ENCODE measurements at places on chromosomes 16 and 17.

DNA sequence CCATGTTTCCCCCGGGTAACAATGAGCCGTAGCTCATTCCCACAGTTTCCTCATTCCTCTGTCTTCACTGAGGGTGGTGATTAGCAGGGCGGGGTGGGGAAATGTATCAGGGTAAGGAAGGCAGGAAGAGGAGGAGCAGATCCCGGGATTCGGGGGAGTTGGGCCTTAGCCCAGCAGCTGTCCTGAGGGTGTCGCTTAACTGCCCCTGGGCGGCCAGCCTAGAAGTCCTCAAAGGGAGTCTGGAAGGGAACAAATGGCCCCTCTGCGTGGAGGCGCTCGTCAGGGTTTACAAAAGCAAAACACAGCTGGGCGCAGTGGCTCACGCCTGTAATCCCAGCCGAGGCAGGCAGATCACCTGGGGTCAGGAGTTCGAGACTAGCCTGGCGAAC, 14.3 kb downstream of the MLYCD start:
- no peak for DNase-seq

- DNase-seq = no peak
Measured at GRCh38 chr17:1449412-1449967, 6.5 kb downstream of the CRK start.

GRCh38 chr16:68528686-68529379, 10.3 kb upstream of the ZFP90 start:
- peak; percentile 77 for DNase-seq

DNA sequence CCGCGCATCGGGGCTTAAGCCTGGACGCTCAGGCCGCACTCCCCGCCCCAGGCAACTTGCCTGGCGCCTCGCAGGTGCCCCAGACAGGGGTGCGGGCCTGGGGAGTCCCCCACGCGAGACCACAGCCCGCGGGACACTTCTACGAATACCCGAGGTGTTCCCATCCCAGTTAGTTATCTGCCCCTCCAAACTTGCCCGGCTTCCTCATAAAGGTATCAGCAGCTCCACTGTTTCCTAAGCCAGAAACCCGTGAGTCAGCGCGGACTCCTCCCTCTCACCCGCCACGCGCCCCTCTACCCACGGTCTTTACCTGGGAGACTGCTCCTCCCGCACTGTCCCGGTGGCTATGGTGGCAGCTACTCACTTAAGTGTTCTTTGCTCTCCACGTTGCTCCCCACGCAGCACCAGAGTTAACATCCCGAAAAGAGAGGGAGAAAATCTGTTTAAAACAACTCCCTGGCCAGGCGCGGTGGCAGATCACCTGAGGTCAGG, 1.0 kb upstream of the CREBBP start:
- no peak for DNase-seq

DNA sequence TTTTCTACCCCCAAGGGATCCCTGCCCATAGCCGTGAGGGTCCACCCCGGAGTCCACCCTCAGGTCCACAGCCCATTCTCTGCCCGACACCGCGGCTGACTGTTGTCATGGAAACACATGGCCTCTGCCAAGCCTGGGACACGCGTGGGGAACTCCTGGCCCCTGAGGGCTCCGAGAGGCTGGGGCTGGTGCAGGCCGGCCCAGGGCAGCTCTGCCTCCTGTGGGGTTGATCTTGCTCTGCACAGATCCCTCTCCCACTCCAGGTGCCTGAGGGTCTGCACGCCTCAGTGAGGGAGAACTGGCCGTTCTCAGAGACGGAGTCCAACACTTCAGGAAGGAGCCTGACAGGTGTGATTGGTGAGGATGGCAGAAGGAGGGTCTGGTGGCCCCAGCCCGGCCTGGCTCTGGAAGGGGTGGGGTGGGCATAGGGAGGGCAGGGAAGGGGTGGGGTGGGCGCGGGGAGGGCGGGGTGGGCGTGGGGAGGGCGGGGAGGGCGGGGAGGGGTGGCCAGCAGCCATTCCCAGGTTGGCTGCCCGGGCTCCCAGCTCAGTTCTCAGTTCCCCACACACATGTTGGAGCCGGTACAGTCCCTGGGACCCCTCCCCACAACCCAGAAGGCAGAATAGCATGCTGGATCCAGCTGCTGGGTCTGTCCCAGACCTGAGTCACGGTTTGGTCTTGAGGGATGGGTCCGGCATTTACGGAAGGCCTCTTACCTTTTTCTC, 6.4 kb downstream of the MRPL28 start:
- DNase-seq = no peak

- DNase-seq = no peak
Measured at GRCh38 chr16:71315269-71315668, 26.1 kb upstream of the CMTR2 start.

DNA sequence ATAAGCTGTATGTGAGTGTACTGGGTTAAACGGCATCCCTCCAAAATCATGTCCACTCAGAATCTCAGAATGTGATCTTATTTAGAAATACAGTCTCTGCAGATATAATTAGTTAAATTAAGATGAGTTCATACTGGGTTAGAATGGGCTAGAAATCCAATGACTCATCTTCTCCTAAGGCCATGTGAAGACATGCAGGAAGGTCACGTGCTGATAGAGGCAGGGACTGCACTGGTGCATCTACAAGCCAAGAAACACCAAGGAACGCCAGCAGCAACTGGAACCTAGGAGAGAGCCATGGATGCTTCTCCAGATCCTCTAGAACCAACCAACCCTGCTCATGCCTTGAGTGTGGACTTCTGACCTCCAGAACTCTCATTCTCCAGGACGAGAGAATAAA, 241.0 kb downstream of the XYLT1 start:
- no peak for DNase-seq

DNA sequence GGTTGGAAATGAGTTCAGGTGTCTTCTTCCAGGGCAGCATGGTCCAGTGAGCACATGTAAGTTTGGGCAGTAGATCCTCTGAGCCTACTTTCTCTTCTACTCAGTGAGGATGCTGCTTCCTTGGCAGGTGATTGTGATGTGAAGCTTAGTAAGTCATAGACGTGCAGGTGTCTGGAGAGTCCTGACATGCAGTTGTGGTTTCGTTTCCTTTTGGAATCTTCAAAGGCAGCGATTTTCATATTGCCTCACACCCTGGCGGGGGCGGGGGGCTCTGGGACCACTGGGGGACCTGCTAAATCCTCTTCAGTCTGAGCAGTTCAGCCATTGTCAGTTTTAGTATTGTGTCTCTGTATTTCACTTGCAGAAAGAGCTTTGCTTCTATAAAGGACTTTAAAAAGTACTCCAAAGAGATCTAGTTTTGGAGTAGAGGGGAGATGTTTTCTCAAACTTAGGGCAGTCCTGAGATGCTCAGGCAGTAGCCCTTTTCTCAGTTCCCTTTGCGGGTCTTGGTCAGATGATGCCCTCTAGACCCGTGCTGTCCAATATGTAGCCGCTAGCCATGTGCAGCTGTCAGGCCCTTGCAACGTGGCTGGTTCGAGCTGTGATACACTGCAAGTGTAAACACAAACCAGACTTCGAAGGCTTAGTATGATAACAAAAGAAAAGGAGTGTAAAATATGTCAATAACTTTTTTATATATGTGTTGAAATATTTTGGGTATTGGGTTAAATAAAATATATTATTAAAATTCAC, 4.0 kb upstream of the CDK5R1 start:
- DNase-seq = no peak

GRCh38 chr17:7405350-7406234, 1.7 kb upstream of the TMEM256 start:
- peak; percentile 42 for DNase-seq

- DNase-seq = no peak
Measured at GRCh38 chr16:63787014-63787413, 1334.8 kb downstream of the CDH11 start.

DNA sequence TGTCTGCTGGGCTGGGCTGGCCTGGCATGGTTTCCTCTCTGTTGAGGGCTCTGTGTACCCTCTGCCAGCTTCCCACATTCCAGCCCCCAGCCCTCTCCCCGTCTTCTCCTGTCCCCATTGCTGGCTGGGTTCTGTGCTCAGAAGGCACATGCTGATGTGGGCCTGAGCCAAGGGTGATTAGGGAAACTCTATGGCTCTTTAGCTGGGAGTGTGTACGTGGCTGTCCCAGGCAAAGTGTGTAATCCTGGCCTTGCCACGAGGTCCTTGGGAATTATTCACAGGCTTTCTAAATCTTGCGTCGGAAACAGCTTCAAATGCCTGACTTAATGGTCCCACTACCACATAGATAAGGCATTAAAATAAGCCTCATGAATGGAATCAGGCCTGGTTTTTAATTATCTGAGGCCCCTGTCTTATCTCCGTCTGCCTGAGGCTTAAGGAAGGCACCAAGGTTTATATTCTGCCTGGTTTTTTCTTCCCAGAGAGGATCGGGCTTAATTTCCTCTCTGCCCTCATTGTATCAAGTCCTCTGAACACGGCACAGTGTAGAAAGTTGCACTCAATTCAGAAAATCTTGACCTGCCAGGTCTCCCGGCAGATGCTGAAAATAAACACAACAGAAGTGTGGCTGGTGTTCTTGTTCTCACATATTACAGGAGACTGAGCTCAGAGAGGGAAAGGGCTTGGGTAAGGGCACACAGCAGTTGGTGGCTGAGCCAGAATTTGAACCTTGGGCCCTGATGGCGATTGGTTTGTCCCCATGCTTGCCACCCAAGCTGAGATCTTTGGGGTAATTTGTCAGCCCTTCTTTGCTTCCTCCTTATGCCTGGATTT, 52.9 kb upstream of the LGALS9 start:
- DNase-seq = no peak

DNA sequence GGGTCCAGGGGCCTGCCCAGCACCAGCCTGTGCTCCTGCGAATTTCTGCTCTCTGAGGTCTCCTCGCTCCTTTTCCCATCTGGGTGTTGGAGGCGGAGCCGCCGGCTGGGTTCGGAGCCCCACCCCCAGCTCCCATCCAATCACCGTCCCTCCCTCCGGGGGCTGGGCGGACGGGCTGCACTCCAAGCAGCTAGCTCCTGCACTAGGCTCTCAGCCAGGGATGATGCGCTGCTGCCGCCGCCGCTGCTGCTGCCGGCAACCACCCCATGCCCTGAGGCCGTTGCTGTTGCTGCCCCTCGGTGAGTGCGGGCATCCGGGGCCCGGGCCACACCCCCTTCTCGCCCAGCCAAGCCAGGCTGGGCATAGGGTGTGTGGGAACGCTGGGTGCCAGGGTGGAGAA, at the start of gene NRN1L:
NRN1L (plus strand) TSS at position 202 of the 400 bp plus-strand sequence; CDS start at position 221, 19 bp downstream.
- peak; percentile 92 for DNase-seq

DNA sequence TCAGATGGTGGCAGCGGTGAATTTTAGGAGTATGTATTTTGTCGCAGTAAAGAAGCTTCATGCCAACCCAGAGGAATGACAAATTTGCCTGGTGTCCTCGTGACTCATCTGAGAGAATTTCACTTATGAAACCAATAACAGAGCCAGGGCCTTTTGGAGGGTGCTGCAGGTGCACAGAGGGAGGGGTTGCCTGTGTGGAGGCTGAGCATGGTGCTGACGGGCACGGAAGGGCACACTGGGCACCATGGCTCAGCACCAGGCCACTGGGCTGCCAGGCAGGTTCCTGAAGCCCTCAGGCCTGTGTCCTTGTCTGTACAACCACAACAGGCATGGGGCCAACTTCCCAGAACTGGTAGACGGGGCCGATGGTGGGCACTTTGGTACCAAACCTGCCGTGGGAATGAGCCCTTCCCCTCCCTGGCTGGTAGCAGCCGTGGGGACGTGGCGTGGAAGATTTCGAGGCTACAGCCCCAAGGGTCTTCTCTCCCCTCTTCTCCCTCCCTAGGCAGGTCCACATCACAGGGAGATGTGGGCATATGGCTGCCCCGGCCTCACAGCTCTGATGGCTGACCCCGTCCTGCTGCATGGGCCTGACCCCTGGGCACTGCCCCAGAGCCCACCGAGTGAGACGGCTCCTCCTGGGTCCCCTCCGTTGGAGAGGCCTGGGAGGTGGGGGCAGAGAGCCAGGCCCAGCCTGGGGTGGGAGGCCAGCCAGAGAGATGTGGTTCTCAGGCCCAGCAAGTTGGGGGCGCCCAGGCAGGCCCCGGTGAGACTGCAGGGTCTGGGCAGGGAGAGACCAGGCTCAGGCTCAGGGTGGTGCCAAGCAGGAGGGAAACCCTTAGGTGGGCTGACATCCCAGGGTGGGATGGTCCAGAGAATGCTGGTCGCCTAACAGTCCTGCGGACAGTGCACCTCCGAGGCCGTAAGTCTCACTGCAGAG, 30.2 kb upstream of the ZNF469 start:
- DNase-seq = peak; percentile 50

- no peak for DNase-seq
Measured at GRCh38 chr16:65323655-65324237, 201.9 kb upstream of the CDH11 start.

Measured in putamen (tissue), 1 donor.